Left cardiac atrium (tissue), 4 donors: ENCODE measurements at places on chromosomes 4 and X. TPM values are rescaled to one million over a fixed set of nuclear protein-coding genes. Genes with fewer than 3 reads are reported as not detected.

Gene ENPP6
- total RNA-seq: 0.10 TPM

Gene STK26
- 1.5 TPM for total RNA-seq

Gene MAPK10
- 9.8 TPM for total RNA-seq

Gene RAB33A
- total RNA-seq: 19.2 TPM

Gene MAMLD1
- total RNA-seq: 2.7 TPM

Gene MRFAP1L1
- total RNA-seq: 45.9 TPM
